ENCODE measurements at places on chromosomes 2 and 18.

DNA sequence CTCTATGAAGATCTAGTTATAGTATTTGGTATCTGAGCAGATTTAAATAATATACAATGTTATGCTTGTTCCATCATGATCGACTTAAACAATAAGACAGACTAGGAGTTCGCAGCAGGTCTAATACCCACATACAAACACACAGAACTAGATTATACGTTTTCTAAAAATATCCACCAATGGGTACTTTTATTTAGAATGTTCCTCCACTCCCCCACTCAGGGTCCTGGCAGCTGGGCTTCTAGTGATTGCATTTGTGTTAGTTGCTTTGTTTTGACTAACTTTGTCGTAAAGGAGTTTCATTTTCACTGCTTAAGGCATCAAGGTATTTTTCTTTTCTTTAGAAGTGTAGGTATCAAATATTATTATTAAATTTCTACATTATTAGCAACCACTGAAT is 91.4 kb downstream of the RPRM start:
- DNase-seq: no peak

DNA sequence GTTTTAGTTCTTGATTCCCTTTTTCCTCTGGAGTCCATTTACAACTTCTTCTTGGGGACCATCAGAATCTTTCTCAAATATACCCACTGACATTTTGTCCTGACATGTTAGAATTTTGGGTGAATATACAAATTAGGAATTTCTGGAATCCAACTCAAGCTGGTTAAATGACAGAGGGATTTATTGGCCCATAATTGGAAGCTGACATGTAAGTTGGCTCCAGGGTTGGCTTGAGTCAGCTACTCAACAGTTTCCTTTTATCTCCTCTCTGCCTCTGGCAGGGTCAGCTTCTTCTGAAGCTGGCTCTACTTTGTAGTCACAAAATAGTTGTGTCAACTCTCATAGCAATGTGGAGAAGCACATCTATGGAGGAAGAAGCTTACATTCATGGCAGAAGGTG is 36.6 kb upstream of the PPP1R1C start:
- no peak for DNase-seq

DNA sequence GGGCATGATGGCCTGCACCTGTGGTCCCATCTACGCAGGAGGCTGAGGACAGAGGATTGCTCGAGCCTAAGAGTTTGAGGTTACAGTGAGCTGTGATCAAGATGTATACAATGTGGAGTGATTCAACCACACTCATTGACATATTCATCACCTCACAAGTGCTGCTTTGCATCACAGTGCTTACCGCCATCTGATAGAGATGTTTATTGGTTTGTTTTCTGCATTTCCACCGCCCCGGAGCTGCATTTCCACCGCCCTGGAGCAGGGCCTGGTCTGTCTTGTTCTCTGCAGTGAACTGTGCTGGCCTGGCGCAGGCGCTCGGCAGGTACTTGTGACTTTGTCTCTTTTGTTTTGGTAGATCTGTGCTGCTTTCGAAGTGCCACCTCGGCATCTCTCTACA is 96.0 kb downstream of the SMAD7 start:
- DNase-seq: no peak

- no peak for DNase-seq
These were observed 129.4 kb upstream of the CXCR4 start for GRCh38 chr2:136247204-136247950.

- no peak for DNase-seq
These were observed 225.3 kb upstream of the AGAP1 start for GRCh38 chr2:235268535-235268934.

GRCh38 chr2:20516646-20517341 is 69.9 kb downstream of the RHOB start:
- no peak for DNase-seq

DNA sequence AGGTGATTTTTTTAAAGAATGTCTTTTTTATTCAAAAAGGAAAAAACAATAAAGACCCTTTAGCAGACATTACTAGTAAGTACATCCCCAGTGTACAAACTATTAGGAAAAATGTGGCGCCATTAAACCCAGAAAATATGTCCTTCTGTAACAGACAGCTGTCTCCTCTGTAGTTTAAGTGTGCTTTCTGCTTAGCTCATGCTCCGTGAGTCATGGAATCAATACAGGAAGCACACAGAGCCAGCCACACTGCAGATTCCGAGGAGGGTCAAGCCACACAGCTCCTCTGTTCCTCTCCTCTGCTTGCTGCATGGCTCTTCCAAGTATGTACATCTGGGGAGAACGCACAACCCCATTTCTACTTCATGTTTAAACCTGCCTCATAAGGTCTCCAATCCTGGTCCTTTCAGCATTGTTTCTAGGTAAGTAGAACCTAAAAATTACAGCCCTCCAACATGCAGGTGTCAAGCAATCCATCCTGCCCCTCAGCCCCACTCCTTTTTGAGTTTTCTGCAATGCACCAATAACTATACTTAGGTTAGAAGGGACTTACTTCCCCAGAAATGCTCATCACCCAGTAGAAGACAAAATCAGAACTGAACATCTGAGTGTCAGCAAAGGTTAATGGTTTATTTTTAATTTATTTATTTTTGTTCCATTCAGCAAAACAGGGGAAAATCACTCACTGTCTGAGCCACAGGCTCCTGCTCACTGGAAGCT is 37.5 kb downstream of the ACVR1 start:
- DNase-seq: no peak

GRCh38 chr2:46075848-46076247 is 221.4 kb upstream of the EPAS1 start:
- no peak for DNase-seq

DNA sequence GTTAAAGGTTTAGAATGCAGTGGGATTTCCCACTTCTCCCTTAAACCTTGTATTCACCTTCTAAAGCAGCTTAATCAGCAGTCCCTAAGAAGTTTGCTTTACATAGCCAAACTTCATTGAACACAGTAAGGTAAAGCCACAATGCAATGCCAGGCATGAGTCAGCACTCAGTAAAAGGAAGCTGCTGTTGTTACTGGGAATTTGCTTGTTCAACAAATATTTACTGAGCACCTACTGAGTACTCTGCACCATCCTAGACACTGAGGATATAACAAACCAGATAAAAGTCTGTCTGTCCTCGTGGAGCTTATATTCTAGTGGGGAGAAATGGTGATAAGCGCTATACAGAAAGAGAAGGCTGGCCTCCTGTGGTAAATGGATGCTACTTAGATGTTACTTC is 162.7 kb downstream of the PKP4 start:
- DNase-seq: no peak

Data from activated CD8-positive, alpha-beta memory T cell treated with anti-CD3 and anti-CD28 coated beads for 1 hour (primary cell).